ENCODE measurements at places on chromosomes 13 and 19.

DNA sequence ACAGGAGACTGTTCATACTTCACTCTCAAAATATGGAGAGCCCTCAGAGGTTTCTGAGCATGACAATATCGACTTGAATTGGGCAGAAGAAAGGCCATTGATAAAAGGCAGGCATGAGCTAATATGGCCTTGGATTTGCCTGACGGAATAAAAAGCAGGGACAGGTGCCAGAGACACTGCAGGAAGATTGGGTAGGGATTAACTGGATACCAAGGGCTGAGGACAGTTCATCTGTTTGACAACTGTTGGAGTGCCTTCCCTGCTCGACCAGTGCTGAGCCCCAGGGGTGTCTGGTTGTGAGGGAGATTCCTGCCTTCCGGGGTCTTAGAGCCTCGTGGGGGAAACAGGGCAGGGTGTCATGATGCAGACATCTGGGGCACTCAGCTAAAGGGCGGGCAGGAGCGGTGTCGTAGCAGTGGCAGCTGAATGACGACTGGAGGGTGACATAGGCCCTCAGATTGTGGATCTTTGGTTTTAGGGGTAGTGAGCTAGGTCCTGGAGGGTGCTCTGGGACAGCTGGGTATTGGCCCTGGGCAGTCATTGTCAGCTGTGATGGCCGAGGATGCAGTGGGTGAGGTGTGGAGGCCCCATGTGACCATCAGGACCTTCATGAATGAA is 12.3 kb downstream of the GATAD2A start:
- DNase-seq = no peak

DNA sequence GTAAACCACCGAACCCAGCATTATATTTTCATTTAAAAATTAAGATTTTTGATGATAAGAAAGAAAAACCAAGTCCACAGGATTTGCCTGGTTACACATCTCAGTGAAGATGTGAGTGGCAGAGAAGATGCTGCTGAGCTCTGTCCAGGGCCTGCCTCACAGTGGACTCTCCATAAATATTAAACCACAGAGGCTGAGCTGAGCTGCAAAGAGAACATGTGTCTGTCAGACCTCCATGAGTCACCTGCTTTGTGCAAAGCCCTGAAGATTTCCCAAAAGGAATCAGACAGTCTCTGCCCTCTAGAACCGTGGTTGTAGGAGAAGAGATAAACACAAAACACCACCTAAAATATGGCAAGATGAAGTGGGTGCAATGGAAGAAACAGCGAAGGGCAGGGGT is 127.2 kb upstream of the TSC22D1 start:
- DNase-seq = no peak

GRCh38 chr19:12789904-12790619 is 1.2 kb upstream of the JUNB start:
- peak; percentile 87 for DNase-seq

- no peak for DNase-seq
These were observed 851 bp downstream of the ZNF320 start for GRCh38 chr19:52896431-52897137.

GRCh38 chr13:92951273-92951890 is 275.2 kb upstream of the GPC6 start:
- DNase-seq = no peak

DNA sequence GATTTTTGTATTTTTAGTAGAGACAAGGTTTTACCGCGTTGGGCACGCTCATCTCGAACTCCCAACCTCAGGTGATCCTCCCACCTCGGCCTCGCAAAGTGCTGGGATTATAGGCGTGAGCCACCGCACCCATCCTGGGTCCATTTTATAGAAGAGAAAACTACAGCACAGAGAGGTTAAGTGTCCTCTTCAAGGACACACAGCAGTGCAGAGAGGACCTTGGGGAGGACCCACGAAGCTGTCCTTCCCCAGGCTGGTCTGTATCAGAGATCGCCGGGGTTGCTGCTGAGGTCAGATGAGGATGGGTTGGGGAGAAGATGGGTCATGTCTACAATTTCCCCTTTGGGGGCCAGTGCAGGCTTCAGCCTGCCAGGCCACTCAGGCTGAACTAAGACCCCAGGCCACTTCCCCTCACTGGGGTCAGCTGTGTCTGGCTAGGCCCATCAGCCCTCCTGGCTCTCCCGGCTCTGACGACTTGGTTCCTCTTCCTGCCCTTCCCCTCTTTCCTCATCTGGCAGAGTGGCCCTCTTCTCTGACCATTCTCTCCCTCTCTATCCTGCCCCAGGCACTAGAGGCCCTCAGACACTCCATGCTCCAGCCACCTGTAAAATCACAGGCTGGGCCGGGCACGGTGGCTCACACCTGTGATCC is 9.6 kb downstream of the MYO1F start:
- no peak for DNase-seq

- no peak for DNase-seq
These were observed 624.1 kb upstream of the MIR17HG start for GRCh38 chr13:90723381-90723780.

DNA sequence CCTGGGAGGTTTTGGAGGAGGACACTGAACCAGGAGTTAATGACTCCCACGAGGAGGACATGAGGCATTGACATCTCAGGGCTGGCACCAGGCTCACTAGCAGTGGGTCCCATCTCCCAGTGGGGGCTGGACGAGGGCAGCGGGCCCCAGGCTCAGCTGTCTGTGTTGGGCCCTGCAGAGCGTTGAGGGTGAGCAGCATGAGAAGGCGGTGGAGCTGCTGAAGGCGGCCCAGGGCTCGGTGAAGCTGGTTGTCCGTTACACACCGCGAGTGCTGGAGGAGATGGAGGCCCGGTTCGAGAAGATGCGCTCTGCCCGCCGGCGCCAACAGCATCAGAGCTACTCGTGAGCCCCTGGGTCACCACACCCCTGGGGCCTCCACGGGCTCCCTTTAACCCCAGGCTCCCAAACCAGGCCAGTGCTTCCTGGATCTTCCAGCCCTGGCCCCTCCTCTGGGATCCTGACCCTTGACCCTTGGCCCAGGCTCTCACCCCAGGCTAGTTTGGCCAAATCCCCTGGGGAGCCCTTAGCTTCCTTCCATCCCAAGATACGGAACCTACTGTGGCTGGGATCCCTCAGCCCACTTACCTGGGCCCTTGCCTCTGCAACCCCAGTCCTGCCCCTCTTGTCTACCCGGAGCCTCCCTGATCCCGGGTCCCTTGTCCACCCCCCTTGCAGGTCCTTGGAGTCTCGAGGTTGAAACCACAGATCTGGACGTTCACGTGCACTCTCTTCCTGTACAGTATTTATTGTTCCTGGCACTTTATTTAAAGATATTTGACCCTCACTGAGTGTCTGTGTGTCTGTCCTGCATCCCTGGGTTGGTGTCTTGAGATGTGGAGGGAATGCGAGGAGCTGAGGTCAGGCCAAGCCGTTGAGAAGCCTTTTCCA is 1.0 kb downstream of the C19orf73 start:
- no peak for DNase-seq

DNA sequence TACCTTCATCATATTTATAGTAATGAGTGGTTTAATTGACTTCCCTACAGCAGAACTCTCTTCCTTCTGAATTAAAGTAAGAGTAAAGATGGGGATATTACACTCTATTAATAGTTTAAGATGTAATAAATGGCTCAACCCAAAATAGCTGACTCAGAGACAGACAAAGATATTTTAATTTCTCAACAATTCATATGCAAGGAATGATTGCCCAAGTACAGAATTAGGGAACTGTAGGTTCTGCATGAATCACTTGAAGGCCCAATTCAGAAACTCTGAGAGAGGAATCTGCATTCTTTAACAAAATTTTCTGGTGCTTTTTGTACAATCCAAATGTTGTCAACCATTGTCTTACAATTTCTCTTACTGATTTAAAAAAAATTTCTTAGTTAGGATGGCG is 42.9 kb upstream of the PCDH9 start:
- DNase-seq = no peak

DNA sequence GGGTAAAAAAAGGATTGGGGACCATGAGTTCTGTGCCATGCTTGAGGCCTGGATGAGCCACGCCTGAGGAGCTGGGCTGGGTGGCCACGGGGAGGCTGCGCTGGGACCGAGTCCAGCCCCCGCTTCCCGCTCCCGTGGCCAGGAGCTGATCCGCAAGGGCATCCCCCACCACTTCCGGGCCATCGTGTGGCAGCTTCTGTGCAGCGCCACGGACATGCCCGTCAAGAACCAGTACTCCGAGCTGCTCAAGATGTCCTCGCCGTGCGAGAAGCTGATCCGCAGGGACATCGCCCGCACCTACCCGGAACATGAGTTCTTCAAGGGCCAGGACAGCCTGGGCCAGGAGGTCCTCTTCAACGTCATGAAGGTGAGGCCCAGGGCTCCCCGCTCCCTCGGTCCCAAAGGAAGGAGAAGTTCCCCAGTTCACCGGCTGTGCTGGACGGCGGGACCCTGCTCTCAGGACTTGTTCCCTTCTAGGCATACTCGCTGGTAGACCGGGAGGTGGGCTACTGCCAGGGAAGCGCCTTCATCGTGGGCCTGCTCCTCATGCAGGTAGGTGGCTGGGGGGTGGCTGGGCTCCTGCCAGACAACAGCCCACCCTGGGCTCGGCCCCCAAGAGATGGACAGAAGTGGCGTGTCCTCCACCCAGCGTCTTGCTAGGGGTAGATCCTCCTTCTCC is 18.9 kb downstream of the EVI5L start:
- no peak for DNase-seq

- DNase-seq = no peak
These were observed 6.0 kb downstream of the SYCE2 start for GRCh38 chr19:12913011-12913561.

- DNase-seq = no peak
These were observed 100.9 kb upstream of the CLDN10 start for GRCh38 chr13:95451656-95452055.

GRCh38 chr13:25117312-25117711 is 21.4 kb downstream of the PABPC3 start:
- no peak for DNase-seq

DNA sequence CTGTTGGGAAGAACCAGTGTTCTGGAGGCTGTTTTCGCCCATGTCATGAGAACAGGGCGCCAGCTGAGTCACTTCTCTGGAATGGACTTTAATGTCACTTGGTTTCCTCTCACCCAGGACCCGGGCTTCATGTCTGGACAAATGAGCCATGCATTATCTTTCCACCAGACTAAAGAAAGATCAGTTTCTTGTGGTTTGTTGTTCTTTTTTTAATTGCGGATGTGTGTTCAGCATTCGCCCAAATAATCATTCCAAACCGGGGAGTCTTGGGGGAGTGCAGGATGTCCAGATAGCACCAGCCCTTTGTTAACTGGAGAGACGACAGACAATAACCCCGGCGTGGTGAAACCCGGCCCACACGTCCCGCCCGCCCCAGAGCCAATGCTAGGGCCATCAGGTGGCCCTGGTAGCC is 102.5 kb downstream of the COL4A2 start:
- no peak for DNase-seq

DNA sequence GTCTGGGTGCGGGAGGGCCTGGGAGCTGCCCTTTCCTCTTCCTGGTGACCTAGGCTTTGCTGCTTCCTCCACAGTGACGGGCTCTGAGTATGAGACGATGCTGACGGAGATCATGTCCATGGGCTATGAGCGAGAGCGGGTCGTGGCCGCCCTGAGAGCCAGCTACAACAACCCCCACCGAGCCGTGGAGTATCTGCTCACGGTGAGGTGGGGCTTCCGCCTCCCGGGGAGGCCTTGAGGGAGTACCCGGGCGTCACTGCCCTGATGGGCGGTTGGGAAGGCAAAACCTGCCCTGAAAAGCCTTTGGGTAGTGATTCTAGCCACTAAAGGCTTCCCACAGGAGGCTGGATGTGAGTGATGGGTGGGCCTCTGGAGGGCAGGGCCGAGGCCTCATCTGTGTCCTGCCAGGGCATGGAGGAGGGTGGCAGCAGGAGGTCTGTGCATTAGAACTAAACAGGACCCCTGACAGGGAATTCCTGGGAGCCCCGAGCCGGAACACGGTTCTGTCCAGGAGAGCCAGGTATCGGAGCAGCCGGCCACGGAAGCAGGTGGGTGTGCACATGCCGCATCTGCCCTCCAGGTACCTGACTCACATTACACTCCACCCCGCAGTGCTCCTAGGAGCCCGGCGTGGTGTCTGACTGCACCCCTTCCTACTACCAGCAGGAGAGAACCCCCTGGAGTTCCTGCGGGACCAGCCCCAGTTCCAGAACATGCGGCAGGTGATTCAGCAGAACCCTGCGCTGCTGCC is 3.1 kb downstream of the RAD23A start:
- no peak for DNase-seq

GRCh38 chr13:33260168-33261098 is 25.1 kb downstream of the STARD13 start:
- no peak for DNase-seq

DNA sequence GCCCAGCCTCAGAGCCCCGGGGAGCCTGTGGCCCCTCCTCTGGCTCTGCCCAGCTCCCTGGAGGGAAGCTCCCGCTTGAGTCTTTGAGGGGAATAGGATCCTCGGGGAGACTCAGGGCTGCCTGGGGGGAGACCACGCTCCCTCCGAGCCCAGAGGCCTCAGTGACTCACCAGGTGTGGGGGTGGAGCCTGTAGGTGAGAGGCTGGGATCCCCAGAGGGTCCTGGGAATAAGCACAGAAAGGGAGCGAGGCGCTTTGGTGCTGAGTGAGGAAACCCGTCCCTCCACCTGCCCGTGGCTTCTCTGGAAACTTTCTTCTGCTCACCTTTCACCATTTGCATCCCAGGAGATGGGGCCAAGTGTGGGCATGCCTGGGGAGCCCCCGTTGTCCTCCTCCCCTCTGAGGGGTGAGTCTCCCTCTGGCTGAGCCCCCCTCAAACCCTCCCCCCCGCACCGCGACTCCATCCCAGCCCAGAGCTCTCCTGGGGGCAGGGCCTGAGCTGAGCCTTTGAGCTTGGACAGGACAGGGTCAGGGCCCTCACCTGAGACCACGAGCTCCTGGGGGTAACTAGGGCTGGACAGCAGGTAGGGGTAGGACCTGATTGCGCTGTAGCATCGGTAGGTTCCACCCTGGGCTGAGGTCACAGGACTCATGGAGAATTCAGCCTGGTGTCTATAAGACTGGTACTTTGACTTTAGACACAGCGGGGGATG is 2.7 kb downstream of the LILRB5 start:
- DNase-seq = no peak

- DNase-seq = no peak
These were observed 4.5 kb downstream of the PSMD8 start for GRCh38 chr19:38378866-38379265.

Measured in brain pericyte (primary cell).